ENCODE measurements at places on chromosomes 11 and 22.

GRCh38 chr11:116052603-116053547 is 548.7 kb upstream of the CADM1 start:
- no peak for DNase-seq

DNA sequence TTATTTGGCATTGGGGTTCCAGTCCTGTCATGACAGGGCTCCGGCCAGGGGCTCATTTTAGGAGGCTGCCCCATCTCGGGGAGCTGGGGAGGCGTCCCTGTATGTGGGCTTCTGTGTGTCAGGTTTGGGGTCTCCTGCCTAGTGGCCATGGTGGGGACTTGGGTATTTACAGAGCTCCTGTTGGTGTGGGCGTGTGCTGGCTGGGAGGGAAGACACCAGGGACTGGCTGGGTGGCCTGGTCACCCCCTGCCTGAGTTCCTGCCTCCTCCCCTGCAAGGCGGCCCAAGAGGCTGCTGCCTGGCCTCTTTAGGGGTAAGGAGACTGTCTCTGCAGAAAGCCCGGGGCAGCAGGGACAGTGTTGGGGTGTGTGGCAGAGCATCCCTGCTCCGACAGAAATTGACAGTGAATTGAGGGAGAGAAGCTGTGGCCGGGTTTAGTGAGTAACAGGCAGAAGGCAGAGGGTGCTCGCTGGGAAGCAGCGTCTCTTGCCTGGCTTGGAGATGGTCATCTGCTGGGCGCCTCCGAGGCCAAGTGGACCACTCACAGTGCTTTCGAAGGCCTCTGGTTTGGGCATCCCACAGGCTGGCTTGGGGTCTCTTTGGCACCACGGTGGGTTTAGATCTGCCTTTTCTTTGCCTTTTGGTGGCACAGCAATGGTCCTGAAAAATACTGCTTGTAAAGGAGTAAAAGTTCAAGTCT is 40.3 kb upstream of the GRAMD4 start:
- DNase-seq: no peak

DNA sequence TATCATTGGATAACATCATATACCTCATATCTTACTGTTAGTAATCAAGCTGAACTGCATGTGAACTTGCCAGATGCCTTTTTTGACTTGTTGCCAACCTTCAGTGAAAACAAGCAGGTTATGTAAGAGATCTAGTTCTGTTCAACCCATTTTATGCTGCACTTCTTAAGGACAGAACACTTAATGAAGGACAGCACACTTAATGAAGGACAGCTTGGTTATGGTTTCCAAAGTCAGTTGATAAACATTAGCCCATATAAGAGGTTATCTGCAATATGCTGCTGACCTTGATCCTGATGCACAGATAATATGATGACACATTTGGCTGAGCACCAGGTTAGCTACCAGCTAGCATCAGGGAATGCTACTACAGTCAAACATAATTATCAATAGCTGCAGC is 358.7 kb upstream of the PDGFD start:
- DNase-seq: no peak

DNA sequence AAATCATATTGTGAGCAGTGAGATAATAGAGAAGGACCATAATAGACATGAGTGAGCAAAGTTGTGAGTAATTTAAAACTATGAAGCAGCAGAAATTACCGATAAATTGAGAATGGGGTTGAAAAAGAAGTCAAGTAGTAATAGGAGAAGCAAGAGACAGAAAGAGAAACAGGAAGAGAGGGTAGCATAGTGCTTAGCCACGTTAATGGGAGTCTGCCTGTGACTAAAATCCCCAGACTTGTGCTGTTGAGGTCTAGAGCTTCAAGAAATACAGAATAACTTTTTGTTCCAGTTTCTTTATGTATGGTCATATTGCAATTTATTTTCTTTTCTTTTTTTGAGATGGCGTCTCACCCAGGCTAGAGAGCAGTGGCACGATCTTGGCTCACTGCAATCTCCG is 368.7 kb downstream of the METTL15 start:
- no peak for DNase-seq

DNA sequence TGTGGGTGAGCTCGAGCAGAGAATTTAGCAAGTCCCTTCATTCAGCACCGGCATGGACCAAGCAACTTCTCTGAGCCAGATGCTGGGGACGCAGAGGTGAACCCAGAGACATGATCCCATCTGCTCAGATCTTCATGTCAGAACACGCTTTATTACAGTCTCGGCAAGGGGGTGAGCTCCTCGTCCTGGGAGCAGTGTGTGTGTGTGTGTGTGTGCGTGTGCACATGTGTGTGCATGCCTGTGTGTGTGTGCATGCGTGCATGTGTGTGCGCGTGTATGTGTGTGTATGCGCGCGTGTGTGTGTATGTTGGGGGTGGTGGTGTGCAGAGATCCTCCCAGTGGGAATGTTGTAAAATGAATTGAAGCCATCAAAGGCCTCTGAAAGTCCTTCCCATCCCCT is 9.8 kb downstream of the MIAT start:
- DNase-seq: no peak
